ENCODE measurements at places on chromosomes 2 and 18.
A peak's percentile ranks its signal among the peaks of the same experiment; 100 is the strongest.

- DNase-seq: no peak
These were observed 199.9 kb upstream of the FN1 start for GRCh38 chr2:215635788-215636139.

DNA sequence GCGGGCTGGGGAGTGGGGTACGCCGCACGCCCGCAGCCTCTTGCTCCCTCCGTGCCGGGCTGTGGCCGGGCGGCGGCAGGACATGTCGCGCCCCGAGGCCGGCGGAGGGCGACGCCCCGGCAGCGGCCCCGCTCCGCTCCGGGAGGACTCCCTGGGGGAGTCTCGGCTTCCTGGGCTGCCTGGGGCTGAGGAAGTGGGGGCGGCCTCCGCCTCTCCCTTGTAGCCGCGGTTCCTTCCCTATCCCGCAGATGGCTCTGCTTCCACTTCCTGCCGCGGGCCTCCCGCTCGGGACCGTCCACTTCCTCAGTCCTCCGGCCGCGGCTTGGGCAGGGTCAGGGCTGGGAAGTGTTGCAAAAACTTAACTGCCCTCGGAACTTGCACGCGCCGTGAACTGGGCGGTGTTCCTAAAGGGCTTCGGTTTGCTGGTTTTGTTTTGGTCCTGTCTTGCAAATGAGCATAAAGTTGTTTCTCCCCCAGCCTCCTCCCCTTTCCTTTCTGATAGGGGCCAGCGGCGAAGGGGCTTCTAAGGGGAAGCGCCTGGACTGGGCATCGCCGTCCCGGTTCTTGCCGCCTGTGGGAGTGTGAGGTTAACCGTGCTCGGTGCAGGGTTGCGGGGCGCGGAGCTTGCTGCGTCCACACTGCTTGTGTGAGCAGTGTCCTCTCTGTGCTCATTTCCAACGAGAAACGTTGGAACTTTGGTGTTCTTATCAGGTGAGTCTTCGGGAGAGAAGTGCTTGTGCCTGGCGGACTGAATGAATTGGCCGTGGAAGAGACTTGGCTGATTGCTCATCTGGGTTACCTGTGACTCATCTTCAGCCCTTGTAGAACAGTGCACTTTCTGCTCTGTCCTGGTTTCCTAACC lies 600 bp downstream of the RALB start:
- peak; percentile 59 for DNase-seq

- peak; percentile 32 for DNase-seq
These were observed 129.0 kb downstream of the GPD2 start for GRCh38 chr2:156565066-156565710.

- DNase-seq: no peak
These were observed 48.9 kb upstream of the PXDN start for GRCh38 chr2:1793001-1793867.
